Large intestine (tissue), 12 donors: ENCODE measurements at places on chromosomes 16 and 17. TPM values are rescaled to one million over a fixed set of nuclear protein-coding genes. Genes with fewer than 3 reads are reported as not detected.

Gene TGFB1I1
- polyA plus RNA-seq: 38.7 TPM

Gene HS3ST6
- polyA plus RNA-seq: 0.04 TPM

Gene UTS2R
- 0.04 TPM for polyA plus RNA-seq

Gene LHX1
- polyA plus RNA-seq: not detected

Gene GPRC5B
- 46.8 TPM for polyA plus RNA-seq

Gene CUEDC1
- 17.1 TPM for polyA plus RNA-seq

Gene EVI2A
- polyA plus RNA-seq: 3.8 TPM

Gene CXCL16
- 62.1 TPM for polyA plus RNA-seq
